Upper lobe of left lung (tissue), 6 donors: ENCODE measurements at places on chromosomes 5 and 9. TPM values are rescaled to one million over a fixed set of nuclear protein-coding genes. Genes with fewer than 3 reads are reported as not detected.

DNA sequence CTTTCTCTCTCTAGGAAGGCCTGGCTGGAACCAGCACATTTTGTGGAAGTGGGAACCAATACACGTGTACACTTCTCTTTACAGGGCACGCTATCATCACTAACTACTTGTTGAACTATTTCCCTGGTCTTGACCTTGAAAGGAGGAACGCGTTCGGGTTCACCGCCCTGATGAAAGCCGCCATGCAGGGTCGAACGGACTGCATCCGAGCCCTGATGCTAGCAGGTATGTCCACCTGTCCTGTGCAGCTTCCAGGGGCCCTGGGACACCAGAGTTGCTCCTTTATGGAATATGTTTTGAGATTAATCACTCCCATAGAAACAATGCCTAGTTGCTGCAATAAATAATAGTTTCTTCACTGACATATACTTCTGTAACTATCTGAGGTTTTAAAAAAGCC lies 74.1 kb downstream of the ANKRD33B start:
- no peak overlapping the region for H3K27ac ChIP-seq
- no peaks in the 10 kb centered on the region for H3K36me3 ChIP-seq
- no peaks in the 10 kb centered on the region for H3K27me3 ChIP-seq
- H3K4me3 ChIP-seq, result no peak overlapping the region

GRCh38 chr9:38177680-38178079 lies 108.7 kb upstream of the SHB start:
- no peak overlapping the region for H3K4me3 ChIP-seq
- no peaks in the 10 kb centered on the region for H3K4me1 ChIP-seq
- H3K36me3 ChIP-seq, result no peaks in the 10 kb centered on the region

- no peaks in the 10 kb centered on the region for H3K36me3 ChIP-seq
- no peak overlapping the region for H3K27ac ChIP-seq
- no peak for DNase-seq
- H3K4me3 ChIP-seq, result no peak overlapping the region
These were observed 191.0 kb downstream of the ADAMTS6 start for GRCh38 chr5:65290677-65291076.

DNA sequence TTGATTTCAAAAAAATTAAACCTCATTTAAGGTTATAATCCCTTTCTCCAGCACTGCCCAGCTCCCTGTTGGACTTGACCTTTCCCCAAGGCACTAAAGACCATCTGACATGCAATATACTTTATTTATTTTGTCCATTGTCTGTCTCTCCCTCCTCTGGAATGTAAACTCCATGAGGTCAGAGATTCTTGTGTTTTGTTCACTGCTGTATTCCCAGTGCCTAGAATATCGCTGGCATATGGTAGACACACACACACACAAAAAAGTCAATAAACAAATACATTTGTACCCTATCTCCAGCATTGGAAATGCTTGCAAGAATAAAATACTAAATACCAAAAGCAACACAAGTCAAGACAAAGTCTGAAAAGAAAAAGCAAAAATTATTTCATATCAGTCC lies 17.3 kb upstream of the ARSB start:
- H3K4me3 ChIP-seq, result no peak overlapping the region
- no peaks in the 10 kb centered on the region for H3K36me3 ChIP-seq
- no peaks in the 10 kb centered on the region for H3K4me1 ChIP-seq
- H3K27me3 ChIP-seq, result no peaks in the 10 kb centered on the region
- no peak for DNase-seq
- no peak overlapping the region for H3K27ac ChIP-seq

PCDHGA1 gene
- 0.51 TPM for total RNA-seq

TAF11L8 gene
- not detected for total RNA-seq

PCDHA9 gene
- total RNA-seq, result 0.15 TPM

ZBTB5 gene
- 9.5 TPM for total RNA-seq

BARHL1 gene
- not detected for total RNA-seq
